COR-L47 (cell line): ENCODE measurements at places on chromosomes 12 and 14.

DNA sequence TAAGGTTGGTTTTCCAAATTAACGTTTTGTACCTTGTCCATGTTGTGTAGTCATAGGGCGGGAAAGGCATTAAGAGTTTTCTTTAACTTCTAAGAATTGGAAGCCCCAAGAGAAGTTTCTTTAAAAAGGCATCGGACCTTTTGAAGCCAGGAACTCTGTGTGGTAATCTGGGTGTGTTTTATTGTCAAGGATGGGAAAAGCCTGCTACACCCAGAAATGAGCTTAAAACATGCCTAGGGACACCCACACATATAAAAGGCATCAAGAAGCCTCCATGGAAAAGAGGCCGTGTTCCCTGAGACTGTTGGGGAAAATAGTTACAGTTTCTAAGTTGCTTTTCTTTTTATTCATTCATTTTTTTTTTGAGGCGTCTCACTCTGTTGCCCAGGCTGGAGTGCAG lies 81.0 kb upstream of the PTHLH start:
- no peak for DNase-seq

DNA sequence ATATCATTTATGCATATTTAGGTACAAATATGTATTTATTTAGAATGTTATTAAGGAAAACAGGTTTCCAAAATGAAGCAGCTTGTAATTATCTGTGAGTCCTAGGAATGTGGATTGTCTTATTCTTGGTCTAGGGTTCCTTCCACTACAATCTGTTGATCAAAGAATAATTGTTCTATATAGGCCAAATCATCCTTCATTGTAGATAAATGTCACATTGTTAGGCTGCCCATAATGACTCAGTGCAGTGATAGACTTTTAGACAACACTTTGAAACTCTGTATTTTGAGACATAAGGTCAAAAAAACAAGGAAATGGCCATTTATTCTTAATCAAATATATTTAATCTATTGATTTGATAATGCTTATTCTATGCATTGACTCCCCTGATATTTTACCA lies 283.0 kb downstream of the ACSS3 start:
- no peak for DNase-seq

DNA sequence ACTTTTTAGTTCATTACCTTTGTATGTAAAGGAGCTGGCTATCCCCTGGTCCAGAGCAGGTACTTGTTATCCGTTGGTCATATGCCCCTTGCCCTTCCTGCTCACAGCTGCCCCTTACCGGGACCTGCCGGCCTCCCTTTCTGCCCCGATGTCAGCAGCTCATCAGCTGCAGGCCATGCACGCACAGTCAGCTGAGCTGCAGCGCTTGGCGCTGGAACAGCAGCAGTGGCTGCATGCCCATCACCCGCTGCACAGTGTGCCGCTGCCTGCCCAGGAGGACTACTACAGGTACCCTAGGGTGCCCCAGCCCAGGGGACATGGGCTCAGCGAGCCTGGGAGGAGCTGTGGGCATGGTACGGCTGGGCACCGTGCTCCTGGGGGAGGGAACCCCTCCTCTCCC lies 2.3 kb upstream of the RNU7-1 start:
- no peak for DNase-seq

DNA sequence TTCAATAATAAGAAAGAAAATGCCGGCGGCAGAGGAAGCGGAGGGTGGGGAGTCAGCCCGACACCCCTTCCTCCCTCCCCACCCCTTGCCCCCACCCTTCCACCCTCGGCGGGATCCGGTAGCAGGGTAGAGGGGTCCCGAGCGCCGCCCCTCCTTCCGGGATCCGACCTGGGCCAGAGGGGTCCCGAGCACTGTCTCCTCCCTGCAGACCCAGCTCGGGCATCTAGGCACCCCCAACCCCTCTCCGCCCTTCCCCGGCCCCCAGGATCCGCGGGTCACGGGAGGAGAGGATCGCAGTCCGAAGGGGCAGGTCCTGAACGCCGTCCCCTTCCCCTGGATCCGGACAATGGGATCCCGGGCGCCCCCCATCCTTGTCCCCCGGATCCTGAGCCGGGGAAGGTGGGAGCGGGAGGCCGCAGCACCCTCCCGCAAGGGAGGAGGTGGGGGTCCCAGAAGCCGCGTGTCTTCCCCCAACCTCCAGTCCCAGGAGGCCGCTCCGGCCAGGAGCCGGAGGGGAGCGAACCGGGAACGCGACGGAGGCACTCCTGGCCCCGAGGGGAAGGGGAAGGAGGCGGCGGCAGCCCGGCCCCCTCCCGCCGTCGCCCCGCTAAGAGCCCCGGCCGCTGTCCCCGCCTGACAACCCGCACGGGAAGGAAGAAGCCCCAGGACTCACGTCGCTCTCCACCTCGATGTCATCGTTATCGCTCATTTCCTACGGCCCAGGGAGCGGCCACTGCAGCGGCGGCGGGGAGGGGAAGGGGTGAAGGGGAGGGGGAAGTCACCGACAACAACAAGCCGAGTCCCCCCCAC lies 481 bp downstream of the MAX start:
- DNase-seq: no peak

DNA sequence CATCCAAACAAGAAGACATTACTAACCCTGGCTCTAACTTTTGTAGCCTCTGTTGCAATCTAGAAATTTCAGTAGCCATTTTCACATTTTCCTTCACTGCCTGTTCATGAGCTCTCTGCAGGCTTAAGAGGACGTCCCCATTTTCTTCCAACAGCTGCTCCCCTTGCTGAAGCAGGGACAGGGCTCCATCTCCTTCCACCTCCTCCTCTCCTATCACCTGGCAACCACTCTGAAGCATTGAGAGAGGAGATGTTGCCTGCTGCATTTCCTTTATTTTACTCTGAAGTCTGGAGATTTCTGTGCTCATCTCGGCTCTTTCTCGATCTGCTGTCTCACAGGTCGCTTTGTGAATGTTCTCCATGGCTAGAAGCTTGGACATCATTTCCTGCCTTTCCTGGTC lies 73.3 kb downstream of the NIN start:
- no peak for DNase-seq
